Cardiac fibroblast (primary cell): ENCODE measurements at places on chromosomes 16 and 17.

GRCh38 chr16:13781575-13782338 is 138.2 kb upstream of the ERCC4 start:
- no peak for DNase-seq

- DNase-seq, result no peak
Measured at GRCh38 chr17:45904866-45905265, 10.5 kb downstream of the MAPT start.

DNA sequence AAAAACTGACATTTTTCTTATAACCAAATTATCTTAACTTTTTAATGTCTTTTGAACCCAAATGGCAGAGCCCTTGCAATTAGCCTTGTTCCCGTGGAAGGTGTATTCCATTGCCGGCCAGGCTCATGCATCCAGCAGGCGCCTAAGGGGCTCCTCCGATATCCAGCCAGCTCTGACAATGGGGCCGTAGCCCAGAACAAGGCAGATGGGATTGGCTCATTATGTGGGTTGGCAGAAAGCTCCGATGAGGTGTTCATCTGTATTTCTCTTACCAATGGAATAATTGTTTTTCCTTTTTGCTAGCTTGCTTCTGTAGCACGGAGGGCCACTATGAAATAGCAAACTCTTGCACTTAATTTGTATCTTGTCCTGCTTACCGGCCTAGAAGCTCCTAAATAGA is 208.2 kb upstream of the CHMP6 start:
- DNase-seq, result no peak

DNA sequence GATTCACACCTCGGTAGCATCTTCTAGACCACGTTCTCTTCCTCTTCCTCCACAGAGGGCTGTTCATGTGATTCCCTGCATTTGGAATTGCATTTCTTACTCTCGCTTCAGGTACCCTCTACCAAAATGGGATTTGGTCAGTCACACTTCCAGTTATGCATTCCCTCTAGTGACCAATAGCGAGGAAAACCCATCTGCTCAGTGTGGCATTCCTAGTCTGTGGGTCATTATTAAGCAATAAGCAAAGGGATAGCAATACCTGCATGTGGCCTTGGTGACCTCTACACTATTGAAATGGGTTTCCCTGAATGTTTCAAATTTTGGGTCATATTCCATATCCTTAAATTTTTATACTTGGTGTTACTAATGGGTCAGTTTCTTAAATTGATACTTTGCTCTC is 401 bp upstream of the KRTAP4-5 start:
- no peak for DNase-seq

DNA sequence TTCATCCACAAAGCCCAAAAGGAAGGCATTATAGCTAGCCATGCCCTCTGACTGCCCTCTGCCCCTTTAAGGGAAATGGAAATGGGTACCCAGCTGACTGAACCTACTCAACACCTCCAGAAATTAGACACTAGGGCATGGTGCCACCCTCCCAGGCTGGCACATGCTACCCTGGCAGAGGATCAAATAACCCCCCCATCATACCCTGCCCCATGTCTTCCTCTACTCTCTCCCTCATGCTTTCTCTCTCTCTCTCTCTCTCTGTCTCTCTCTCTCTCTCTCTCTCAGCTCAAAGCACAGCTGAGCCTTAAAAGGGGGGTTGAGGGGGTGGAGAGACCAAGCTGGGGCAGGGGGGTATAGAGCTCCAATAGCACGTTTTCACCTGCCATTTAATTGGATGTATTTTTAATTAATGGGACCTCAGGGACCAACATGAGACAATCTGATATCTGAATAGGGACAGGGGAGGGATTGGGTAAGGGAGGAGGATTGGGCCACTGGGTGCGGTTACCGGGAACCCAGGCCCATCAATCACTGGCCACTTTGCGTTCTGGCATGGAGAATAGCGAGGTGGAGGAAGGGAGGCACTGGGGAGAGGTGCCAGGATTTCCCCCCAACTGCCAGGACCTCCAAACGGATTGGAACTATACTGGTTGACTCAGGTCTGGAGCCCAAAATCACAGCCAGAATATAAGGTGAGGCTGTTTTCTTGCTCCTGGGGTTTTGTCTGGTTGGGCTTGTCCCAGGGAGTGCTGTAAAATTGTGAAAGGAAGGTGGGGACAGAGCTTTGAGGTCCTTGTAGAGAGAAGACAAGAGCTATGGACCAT is 57.8 kb downstream of the NEUROD2 start:
- DNase-seq, result no peak

- DNase-seq, result no peak
Measured at GRCh38 chr17:11610999-11611566, 12.8 kb downstream of the DNAH9 start.

DNA sequence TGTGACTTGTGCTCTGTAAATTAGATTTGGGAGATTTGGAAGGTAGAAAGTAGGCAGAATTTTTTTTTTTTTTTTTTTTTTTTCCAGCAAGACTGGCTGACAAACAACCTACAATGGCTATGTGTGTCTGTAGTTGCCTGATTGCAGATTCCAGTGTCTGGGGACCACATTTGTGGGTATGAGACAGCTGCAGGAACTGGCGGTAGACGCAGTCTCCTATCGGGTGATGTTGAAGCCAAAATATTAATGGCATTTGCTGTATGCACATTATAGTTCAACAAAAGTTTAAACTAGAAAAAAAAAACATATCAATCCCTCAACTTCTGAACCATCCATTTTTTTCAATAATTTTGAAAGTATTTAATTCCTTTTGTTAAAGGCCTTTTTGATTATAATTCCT is 665.2 kb downstream of the TOX3 start:
- DNase-seq, result peak; percentile 81

- DNase-seq, result no peak
Measured at GRCh38 chr17:83200751-83201150, 121.3 kb downstream of the METRNL start.

GRCh38 chr17:21373036-21373435 is 3.1 kb upstream of the KCNJ12 start:
- no peak for DNase-seq

GRCh38 chr17:47057830-47058229 is 78.8 kb upstream of the RPRML start:
- DNase-seq, result no peak

GRCh38 chr17:72976971-72977770 is 115.3 kb downstream of the SLC39A11 start:
- peak; percentile 95 for DNase-seq

DNA sequence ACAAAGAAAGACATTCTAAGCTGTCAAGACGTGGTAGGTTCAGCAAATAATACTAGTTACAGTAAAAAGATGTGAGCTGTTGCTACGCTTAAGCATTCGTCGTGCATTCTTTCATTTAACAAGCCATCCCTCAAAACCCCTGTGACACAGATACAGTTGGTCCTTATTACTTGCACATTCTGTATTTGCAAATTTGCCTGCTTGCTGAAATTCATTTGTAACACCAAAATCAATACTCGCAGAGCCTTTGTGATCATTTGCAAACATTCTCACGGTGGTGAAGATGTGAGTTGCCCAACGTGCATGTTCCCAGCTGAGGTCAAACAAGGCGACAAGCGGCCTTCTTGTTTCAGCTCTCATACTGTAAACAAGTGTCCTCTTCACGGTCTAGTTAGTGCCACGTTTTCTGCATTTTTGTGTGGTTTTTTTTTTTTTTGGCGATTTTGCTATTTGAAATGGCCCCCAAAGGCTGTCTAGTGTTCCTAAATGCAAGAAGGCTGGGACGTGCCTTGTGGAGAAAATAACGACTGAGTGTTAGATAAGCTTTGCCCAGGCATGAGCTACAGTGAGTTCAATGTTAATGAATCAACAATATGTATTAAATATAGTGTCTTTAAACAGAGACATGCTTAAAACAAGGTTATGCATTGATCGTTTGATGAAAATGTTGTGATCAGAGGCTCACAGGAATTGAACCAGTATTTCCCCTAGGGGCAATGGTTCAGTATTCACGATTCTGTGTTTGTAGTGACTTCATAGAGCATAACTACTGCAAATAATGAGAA is 84.1 kb downstream of the RAB11FIP4 start:
- DNase-seq, result no peak

GRCh38 chr17:19361326-19361725 is 1.2 kb downstream of the B9D1 start:
- DNase-seq, result no peak

- DNase-seq, result peak; percentile 32
Measured at GRCh38 chr16:27400751-27401620, 988 bp upstream of the IL21R start.

GRCh38 chr16:17759451-17760390 is 289.0 kb upstream of the XYLT1 start:
- no peak for DNase-seq

GRCh38 chr17:12622726-12623125 is 43.0 kb upstream of the MYOCD start:
- DNase-seq, result peak; percentile 44

DNA sequence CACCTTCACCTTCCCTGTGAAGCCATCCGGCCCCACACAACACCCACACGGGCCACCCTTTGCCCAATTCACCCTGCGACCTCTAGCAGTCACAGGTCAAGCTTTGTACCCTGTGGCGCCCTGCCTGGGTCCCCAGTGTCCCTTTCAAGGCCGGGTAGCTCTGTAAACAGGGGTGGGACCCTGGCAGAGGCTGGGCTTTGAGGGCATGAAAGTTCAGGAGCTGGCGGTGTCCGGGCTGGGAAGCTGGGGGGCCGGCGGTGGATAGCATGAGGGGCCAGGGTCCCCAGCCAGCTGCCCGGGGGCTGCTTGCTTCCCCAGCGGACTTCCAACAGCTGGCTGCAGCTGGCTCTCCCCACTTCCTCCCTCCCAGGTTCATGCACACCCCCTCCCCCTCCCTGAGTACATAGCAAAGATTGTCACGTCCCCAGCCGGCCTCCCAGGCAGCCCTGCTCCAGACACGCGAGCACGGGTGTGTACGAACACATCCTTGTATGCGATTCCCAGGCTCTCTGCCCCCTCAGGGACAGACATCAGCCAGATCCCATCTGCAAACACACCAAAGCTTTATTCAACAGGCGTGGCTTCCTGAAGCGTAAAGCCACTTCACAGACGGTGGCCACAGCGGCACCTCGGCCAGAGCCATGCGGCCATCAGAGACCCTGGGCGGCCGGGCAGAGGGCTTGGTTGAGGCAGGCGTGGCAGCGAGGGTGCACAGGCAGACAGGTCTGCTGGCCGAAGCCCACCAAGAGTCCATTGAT is 8.2 kb downstream of the NTHL1 start:
- DNase-seq, result peak; percentile 89

DNA sequence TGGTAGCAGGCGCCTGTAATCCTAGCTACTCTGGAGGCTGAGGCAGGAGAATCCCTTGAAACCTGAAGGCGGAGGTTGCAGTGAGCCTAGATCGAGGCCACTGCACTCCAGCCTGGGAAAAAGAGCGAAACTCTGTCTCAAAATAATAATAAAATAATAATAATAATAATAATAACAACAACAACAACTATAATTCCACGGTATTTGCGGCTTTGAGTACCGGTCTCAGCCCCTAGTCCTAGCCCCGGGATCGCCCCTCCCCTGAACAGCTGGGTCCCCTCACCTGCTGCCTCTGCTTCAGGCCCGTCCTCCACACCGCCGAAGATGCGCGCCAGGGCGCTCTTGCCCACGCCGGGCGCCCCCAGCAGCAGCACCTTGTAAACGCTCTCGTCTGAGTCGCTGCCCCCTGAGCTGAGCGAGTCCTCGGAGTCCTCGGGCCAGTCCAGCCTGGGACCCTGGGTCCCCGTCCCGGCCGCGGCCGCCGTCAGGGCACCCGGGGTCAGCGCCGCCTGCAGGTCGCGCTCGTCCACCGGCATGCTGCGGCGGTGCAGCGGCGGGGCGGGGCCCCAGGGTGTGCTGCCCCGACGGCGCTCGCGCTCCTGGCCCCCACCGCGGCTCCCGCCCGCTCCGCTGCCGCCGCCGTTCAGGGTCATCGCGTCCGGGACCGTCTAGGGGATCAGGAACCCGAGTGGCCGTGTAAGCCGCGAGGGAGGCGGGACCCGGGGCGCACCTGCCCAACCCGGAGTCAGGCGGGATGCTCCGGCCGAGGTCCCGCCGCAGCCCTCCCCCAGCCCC is 611 bp downstream of the RRAD start:
- DNase-seq, result no peak

DNA sequence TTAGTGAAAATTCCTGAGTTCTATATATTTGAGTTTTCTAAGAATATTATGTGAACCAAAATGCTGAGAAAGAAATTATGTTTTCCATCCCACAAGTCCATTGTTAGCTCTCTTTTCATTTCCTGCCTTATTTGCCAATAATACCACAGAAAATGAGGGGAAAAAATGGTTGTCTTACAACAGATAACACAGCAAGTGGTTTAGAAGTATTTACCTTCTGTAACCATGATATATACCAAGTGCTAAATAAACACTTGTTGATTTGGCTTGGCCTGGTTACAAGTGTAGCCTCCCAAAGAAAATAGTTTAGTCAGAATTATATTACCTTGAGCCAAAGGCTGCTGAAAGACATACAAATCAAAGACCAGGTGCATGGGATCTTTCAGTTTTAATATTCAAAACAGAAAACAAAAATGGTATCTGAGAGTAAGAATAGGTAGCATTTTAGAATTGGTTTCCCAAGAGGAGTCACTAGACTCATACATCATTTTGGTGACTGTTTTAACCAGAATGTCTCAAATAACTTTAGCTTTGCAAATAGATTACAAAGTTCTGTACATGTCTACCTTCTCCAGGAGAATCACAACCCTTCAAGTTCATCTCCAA is 439.8 kb upstream of the DYNLRB2 start:
- DNase-seq, result peak; percentile 3

DNA sequence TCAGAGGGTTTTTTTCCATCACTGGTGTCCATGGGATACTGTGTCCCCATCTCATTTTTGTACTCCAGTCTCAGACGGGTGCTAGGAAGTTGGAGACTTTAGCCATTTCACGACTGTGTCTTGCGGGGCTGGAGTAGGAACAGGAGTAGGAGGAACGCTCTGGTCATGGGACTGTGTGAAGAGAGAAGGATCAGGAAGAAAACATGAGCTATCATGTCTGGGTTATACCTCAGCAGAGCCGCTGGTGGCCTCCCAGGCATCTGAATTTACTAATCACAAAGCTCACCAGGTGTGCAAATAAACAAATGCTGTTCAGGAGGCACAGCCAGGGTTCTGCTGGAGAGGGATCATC is 225.4 kb downstream of the SEC14L1 start:
- DNase-seq, result no peak

- peak; percentile 86 for DNase-seq
Measured at GRCh38 chr17:48541577-48542113, 3.3 kb downstream of the HOXB2 start.

DNA sequence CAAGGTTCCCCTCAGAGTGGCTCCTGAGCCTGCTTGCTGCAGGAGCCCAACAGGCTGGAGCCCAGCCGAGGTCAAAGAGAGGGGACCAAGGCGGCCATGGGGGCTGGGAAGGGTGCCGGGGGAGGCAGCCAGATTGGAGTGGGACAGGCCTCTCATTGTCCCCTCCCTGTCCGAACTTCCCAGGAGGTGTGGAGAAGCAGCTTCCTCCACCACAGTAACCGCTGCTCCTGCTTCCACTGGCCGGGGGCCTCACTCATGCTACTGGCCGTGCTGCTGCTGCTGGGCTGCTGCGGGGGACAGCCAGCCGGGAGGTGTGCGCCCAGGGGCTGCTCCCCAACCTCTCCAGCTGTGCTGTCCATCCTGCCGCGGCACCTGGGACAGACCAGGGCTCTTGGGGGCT is 29.3 kb downstream of the TMEM94 start:
- DNase-seq, result no peak

GRCh38 chr17:29682054-29682453 is 59.3 kb upstream of the CORO6 start:
- DNase-seq, result no peak

GRCh38 chr17:21041741-21042457 is 912 bp downstream of the USP22 start:
- peak; percentile 74 for DNase-seq
